Activated naive CD4-positive, alpha-beta T cell (primary cell): ENCODE measurements at places on chromosomes 1 and 21.
A peak's percentile ranks its signal among the peaks of the same experiment; 100 is the strongest.

- DNase-seq = no peak
Observed at GRCh38 chr21:45944601-45945000, 37.0 kb upstream of the COL6A1 start.

DNA sequence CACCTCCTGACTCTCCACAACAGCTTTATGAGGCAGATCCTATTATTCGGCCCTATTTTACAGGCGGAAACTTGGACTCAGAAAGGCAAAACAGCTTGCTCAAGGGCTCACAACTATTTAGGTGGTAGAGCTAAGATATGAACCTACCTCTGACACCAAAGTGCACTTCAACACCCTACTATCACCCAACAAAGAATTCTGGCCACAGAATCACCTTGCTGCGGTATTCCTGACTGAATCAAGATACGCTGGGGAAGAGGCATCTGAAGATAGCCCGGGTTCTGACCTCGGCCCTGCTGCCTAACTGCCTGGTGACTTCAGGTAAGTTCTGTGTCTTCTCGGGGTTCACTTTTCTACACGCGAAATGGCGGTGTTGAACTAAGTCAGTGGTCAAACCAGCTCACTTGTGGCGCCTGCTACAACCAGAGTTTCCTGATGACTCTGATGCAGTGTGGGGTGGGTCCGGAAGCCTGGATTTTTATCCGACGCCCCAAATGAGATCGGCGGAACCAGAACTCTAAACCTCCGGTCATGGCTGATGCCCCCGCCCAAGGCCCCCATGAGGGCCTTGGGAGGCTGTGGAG lies 608 bp downstream of the PEF1 start:
- DNase-seq = no peak

DNA sequence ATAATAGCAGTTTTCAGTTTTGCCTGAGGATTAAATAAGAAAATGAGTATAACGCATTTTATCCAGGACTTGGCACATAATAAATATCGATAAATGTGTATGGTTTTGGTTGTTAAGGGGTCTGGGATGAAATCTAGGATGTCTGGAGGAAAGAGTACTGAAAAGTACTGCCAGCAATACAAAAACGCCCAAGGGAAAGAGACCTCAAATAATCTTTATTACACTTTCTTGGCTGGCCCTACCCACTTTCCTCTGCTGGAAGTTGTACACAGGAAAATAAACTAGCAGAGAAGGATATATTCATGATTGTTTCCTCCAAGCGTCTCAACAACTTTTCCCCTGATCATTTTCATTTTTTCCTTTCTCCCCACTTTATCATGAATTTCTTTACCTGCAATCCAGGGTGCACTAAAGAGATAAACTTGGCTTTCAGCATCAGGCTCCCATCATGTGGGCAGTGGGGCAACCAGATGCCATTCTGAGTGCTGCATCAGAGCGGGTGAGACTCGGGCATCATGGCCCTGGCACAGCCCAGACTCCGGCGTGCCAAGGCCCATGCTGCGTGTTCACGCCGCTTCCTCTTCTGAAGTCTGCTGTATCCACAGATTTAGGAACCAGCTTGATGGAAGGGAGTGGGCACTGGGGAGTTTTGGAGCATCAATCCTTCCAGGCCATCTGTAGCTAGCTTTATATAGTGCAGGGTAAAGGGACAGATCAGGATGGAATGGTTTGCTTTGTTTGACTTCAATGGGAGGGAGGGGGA lies 35.8 kb upstream of the PLXNA2 start:
- no peak for DNase-seq

GRCh38 chr1:14782741-14783591 lies 184.5 kb downstream of the KAZN start:
- no peak for DNase-seq

DNA sequence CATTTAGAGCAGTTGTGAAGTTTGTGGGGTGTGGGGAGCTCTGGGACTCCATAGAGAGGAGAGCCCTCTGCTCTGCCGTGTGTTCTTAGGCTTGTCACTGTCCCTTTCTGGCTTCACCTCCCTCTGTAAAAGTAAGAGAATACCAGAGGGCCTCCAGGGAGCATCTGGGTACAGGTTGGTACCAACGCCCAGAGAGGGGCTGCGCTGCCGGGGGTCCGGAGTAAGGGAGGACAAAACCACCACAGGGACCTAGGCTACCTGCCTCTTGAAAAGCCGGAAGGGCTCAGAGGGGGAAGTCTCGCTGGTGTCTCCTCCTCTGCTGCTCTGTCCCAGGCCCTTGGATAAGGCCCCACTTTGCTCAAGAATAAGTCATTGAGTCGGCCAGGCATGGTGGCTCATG lies 3.1 kb upstream of the TINAGL1 start:
- DNase-seq = no peak

GRCh38 chr1:209240351-209240750 lies 343.2 kb upstream of the CAMK1G start:
- DNase-seq = no peak

DNA sequence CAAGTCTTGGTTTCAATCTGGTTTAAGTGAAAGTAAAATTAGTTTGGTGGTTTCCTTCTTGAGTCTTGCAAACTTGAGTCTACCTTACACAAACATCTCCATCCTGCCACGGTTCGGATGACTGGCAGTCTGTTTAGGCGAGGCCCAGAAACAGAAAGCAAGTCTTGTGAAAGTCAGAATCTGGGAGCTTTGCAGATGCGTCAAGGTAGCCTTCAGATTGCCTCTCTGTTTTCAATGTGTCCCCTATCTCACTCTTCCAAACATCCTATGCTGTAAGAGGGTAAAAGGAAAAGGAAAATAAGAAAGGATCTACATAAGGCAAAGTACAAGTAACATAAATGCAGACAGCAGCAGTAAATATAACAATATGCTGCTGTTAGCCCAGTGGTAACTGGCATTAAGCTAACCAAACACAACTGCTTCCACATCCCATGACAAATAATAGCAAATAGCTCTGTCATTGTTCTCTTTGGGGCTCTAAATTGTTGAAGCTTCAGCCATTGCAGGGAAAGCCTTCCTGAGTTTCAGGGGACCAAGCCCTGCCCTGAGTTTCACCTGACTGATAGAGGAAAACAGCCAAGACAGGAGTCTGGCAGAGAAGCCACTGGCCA lies 26.2 kb upstream of the C1orf105 start:
- peak; percentile 25 for DNase-seq

DNA sequence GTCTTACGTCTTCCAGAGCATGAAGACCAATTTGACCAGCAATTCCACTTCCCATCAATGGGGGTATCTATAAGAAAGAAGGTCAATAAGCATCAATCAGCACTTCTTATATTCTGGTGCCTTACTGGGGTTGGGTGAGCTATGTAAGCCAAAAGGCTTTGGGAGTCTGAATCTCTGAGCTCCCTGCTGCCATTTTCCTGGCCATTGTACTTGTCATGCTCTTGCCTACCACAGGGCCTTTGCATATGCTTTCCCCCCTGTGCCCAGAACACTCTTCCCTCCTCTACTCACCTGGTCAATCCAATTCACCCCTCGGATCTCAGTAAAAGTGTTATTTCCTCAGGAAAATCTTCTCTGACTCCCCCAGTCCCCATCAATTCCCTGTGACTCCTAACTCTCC lies 36.3 kb downstream of the C8B start:
- DNase-seq = no peak

GRCh38 chr1:99934801-99935200 lies 35.0 kb upstream of the SLC35A3 start:
- no peak for DNase-seq

DNA sequence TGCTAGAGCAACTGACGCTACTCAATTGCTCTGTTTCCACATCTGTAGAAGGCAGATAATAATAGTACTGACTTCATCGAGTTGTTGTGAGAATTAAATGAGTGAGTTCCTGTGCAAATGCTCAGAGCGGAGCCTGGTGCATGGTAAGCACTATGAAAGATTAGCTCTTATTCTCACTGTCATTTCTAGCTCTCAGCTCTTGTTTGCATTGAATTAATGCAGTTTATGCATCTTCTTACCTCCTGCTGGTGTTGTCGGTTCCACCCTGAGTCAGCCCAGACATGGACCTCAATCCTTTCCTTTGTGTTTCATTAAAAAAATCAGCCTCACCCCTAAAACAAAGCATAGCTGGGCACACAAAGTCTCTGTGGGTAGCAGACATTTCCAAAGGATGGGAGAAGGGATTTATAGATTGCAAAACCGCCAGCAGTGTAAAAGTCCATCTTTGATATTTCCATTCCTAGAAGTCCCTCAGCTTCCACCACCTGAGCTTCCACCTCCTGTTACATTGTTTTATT lies 254.4 kb upstream of the CSF3R start:
- DNase-seq = no peak

GRCh38 chr21:44858791-44859190 lies 14.7 kb downstream of the PTTG1IP start:
- no peak for DNase-seq

DNA sequence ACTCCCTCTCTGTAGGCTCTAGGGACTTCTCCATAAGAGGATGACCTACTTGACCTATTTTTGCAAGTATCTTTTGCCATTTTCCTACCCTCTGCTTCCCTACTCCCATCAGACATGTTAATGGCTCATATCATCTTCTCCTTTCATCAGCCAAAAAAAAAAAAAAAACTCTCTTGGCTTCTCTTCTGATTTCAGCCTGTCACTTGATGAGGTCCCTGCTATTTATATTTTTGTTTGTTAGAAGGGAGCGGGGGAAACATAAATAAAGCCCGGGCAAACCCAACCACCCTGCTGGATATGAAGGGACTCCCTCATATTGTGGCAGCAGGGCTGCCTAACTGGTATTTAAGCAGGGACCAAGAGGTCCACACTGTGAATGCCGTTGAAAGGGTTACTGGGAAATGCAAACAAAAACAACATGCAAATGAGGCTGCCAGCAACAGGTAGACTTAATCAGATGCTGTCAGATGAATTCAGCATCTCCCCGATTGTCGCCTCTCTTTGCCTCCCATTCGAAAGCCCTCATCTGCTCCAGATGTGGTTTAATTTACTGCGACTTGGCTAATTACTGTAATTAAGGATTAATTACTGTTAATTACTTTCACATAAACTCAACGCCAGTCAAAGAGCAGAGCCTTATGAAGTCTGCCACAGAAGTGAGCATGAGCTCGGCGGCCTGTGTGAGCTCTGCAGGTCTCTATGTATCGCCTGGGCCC lies 172.3 kb downstream of the PBX1 start:
- DNase-seq = no peak

GRCh38 chr1:6052543-6053205 lies 7.0 kb downstream of the KCNAB2 start:
- DNase-seq = no peak

DNA sequence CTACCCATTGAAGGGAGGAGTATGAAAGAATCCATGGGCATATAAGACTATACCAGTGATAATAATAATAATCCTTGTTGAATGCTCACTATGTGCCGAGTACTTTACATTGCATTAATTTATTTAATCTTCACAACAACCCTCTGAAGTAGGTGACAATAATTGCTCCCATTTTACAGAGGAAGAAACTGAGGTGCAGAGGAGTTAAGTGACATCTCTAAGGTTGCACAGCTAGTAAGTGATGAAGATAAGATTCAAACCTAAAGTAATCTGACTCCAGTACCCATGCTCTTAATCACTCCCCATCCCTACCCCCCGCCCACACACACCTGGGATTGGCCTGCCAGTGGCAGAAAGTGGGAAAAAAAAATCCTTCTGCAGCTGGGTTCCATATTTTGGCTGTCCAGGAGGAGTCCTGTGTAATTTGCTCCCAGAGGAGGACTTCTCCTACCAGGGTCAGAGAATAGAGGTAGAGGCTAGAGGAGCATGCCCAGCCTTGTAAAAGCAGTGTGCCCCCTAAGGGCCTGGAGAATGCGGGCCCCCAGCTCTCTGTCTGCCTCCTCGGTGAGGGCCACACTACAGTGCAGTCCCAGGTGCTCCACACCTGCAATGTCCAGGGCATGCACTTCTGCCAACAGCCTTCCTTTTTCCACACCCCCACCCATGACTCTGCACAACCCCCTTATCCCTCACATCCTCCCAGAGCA lies 57.8 kb downstream of the TMEM53 start:
- no peak for DNase-seq

GRCh38 chr1:24695202-24695974 lies 49.9 kb upstream of the CLIC4 start:
- DNase-seq = no peak

DNA sequence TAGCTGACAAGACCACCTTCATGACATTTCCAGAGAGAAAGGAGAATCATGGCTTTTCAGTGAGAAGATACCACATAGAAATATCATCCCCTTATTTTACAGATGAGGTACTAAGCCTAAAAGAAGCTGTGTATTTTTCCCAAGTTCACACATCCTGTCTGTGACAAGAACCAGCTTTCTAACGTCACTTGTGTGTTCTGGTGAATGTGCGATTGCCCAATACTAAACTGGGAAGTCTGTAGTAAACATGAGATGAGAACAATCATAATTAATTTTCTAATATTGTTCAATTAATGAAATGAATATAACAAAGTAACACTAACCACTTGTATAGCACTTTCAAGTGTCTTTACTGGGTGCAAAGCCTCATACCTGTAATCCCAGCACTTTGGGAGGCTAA lies 46.0 kb downstream of the PTGER3 start:
- no peak for DNase-seq

DNA sequence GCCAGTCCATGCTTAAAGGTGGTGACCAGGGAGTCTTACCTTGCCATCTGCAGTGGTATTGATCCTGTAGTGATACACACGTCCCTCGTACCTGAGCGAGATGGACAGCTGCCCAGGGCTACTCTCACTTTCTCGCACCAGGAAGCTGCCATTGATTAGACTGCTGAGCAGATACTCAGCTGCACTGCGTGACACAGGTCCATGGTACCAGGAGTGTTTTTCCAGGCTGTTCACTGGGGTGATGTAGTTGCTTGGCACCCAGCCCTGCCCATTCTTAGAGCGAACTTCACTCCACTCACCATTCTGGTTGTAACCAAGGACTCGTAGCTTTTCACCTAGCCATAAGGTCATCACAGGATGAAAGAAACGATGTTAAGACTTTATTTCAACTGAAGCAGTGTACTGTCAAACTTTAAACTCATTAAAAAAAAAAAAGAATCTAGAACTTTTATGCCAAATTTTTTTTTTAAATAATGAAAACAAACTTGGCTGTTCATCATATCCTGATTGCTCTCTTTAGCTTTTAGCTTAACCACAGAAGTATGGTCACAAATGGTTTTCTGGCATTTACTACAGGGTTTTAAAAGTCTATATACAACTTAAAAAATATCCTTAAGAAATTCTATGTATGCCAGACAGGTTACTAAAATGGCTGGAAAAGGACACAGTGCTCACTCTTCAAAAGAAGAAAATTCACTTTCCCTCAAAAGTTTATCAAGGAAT lies 44.6 kb downstream of the TOR3A start:
- no peak for DNase-seq

GRCh38 chr1:111221633-111222291 lies 5.8 kb upstream of the CHI3L2 start:
- DNase-seq = no peak

DNA sequence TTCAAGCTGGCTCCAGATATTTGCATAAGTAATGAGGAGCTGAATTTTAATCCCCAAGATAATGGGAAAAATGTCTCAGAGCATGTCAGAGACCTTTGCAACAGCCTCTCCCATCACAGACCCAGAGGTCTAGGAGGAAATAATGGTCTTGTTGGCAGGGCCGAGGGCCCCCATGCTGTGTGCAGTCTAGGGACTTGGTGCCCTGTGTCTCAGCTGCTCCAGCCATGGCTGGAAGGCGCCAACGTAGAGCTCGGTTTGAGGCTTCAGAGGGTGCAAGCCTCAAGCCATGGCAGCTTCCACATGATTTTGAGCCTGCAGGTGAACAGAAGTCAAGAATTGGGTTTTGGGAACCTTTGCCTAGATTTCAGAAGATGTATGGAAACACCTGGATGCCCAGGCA lies 134.7 kb downstream of the LYPLAL1 start:
- no peak for DNase-seq
